ENCODE measurements at places on chromosomes 7 and 10.

- DNase-seq: no peak
These were observed 27.5 kb downstream of the SH2B2 start for GRCh38 chr7:102313997-102314780.

GRCh38 chr7:84536271-84536870 lies 341.8 kb upstream of the SEMA3A start:
- DNase-seq: no peak

DNA sequence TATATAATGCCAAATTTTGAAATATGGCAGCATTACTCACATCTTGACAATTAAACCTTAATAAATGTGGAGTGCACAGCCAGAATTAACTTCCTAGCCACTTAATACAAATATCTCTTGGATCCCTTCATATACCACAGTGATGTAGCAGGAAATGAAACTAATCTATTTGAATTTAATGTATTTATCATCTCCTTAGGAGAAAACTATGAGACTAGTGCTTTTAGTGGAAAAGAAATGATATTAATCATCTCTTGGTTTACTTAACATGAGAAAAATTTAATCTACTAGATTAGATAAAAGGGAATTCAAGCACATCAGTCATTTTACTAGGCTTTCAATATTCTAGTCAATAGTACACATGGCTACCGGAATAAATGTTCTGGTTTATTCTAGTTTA lies 55.7 kb upstream of the GPR22 start:
- no peak for DNase-seq

DNA sequence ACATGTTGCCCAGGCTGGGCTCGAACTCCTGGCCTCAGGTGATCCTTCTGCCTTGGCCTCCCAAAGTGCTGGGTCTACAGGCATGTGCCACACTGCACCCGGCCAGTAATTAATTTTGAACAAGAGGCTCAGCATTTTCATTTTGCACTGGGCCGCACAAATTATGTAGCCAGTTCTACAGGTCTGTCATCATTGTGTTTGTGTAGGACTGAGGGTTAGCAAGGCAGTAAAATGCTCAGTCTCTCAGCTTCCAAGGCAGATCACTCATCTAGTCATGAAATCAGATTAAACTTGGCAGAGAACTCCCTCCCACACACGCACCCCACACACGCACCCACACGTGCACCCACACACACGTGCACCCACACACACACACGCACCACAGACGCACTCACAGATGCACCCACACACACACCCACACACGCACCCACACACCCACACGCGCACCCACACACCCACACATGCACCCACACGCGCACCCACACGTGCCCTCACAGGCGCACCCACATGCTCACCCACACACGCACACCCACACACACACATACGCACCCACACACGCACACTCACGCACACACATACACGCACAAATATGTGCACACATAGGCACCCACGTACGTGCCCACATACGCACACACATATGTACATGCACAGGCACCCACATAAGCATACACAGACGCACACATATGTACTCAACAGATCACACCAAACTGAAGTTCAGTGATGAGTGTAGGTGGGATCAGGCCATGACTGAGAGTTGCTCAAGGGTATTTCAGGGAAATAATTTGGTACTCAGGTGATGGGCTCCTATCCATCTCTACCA lies 27.8 kb upstream of the PROSER2 start:
- DNase-seq: no peak

- DNase-seq: no peak
These were observed 400.3 kb upstream of the ADARB2 start for GRCh38 chr10:2137549-2138174.

DNA sequence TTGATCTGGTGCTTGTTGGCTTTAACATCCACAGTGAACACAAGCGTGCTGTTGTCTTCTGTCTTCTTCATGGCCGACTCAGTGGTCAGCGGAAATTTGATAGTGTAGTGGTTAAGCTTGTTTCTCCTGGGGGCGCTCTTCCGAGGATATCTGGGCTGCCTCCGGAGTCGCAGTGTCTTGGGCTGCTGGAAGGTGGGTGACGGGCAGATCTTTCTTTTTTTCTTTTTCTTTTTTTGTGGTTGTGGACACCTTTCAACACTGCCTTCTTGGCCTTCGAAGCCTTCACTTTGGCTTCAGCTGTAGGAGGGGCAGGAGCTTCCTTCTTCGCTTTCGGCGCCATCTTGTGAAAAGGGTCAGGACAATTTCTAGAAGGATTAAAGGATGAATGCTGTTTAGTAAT lies 23.8 kb upstream of the RPA3 start:
- no peak for DNase-seq

- no peak for DNase-seq
These were observed 1.2 kb downstream of the BTRC start for GRCh38 chr10:101355072-101355706.

- no peak for DNase-seq
These were observed 1017.6 kb downstream of the TYW1 start for GRCh38 chr7:68014031-68014736.

Data from H54 (cell line).